ENCODE measurements at places on chromosomes 11 and 22.

DNA sequence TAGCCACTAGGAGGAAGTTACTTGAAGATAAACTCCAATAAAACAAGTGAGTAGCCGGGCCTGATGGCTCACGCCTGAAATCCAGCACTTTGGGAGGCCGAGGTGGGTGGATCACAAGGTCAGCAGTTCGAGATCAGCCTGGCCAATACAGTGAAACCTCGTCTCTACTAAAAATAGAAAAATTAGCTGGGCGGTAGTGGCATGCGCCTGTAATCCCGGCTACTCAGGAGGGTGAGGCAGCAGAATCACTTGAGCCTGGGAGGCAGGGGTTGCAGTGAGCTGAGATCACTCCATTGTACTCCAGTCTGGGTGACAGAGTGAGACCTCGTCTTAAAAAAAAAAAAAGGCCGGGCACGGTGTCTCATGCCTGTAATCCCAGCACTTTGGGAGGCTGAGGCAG, 34.0 kb upstream of the CLPB start:
- DNase-seq, result no peak

- no peak for DNase-seq
Measured at GRCh38 chr22:46122980-46123693, 27.2 kb upstream of the PPARA start.

- no peak for DNase-seq
Measured at GRCh38 chr11:132158091-132158490, 787.7 kb downstream of the NTM start.

- no peak for DNase-seq
Measured at GRCh38 chr11:123344790-123345357, 85.2 kb upstream of the GRAMD1B start.

- DNase-seq, result no peak
Measured at GRCh38 chr11:10379871-10380568, 75.0 kb upstream of the AMPD3 start.

All from activated naive CD4-positive, alpha-beta T cell treated with anti-CD3 and anti-CD28 coated beads, Interleukin-2, amount 10 ng/mL, durations not matched to agents 7 days and 5 days (primary cell).